Stimulated activated CD8-positive, alpha-beta memory T cell treated with anti-CD3 and anti-CD28 coated beads, Interleukin-7, amount 100 ng/mL, for 1 hour (primary cell): ENCODE measurements at places on chromosomes 2 and 18.
A peak's percentile ranks its signal among the peaks of the same experiment; 100 is the strongest.

DNA sequence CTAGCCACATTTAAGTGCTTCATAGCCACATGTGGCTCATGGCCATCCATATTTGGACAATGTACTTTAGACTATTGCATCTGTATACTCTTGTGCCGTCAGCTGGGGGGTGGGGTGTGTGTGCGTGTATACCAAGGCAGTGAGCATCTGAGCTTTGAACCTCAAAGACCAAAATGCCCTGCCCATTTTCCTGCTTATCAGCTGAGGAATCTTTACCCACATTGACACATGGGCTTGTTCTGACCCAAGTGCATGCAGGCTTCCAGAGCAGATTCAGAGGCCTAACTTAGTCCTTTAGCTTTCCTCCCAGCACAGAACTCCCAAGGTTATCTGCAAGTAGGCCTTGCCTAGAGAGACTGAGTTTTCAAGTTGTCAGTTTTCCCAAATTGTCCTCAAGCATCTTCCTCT, 11.1 kb upstream of the MOCOS start:
- no peak for DNase-seq

DNA sequence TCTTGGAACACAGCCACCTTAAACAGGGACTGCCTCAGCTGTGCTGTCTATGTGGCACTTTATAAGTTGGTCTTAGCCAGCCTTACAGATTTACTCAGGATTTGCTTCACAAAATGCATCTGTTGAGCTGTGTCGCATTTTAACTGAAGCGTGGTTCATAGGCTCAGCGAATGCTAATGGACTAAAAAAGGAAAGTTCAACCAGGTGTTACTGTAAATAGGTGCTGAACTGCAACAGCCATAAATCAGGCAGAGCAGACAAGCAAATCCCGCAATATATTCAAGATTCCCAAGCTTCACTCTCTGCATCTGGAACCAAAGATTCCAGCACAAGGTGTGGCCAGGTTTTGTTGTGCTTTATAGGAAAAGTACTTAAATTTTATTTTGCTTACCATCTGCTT, 130.0 kb downstream of the EPHA4 start:
- no peak for DNase-seq

DNA sequence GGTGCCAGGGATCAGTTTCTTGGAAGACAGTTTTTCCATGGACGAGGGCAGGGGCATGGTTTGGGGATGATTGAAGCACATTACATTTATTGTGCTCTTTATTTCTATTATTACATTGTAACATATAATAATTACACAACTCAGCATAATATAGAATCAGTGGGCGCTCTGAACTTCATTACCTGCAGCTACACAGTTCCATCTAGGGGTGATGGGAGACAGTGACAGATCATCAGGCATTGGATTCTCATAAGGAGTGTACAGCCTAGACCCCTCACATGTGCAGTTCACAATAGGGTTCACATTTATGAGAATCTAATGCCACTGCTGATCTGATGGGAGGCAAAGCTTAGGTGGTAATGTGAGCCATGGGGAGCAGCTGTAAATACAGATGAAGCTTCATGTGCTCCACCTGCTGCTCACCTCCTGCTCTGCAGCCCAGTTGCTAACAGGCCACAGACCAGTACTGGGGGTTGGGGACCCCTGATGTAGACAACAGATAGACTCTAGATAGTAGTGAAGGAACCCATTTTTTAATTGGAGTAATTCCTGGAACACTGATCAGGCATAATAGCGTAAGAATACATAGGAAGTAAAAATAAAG, 41.5 kb upstream of the MC4R start:
- DNase-seq, result no peak

DNA sequence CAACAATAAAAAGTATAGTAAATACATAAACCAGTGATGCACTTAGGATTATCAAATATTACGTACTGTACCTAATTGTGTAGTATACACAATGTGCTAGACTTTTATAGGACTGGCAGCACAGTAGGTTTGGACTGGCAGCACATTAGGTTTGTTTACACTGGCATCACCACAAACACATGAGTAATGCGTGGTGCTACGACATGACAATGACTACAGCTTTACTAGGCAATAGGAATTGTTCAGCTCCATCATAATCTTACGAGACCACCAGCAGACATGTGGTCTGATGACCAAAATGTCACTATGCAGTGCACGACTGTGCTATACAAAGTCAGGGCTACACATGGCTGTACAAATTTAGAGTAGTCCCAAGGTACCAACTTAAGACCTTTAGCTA, 2.3 kb downstream of the MBOAT2 start:
- DNase-seq, result no peak

DNA sequence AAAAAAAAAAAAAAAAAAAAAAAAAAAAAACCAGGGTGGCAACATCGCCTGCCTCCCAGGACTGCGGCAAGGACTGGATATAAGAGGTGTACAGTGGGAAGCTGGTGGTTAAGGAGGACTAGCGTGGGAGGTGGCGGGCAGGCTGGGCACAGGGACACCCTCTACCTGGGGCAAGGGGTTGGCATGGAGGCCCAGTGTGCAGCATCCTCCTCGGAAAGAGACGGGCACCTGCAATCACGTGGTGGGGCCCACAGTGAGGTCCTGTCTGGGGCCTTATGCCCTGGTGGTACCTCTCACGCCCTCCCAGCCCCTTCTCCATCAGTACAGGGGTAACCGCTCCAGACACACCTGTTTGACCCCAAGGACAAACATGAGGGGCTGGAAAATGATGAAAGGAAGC, 27.9 kb downstream of the PXDN start:
- DNase-seq, result no peak

- DNase-seq, result no peak
Observed at GRCh38 chr18:34283506-34283905, 58.8 kb upstream of the NOL4 start.

DNA sequence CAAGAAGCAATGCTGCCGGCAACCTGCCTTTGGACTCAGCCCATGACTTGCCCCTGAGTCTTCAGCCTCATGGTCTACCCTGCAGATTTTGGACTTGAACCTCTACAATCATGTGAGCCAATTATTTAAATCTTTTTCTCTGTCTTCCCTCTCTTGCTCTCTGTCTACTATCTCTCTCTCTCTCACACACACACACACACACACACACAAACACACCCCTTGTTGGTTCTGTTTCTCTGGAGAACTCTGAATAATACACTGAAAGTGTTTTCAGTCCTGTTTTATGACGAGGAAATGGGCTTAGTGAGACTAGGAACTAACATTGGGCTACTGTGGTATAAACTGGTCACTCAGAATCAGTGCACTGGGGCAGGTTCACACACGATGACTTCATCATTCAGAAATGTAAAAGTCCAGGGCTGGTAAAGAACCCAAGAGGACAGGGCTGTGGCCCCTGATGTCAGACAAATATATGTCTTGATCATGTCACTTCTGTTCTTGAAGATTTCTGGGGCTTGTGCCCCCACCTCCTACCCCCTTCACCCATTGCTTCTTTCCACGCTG, 266.1 kb upstream of the SIX2 start:
- DNase-seq, result no peak

- DNase-seq, result no peak
Observed at GRCh38 chr2:125037135-125037653, 1012.1 kb downstream of the CNTNAP5 start.

DNA sequence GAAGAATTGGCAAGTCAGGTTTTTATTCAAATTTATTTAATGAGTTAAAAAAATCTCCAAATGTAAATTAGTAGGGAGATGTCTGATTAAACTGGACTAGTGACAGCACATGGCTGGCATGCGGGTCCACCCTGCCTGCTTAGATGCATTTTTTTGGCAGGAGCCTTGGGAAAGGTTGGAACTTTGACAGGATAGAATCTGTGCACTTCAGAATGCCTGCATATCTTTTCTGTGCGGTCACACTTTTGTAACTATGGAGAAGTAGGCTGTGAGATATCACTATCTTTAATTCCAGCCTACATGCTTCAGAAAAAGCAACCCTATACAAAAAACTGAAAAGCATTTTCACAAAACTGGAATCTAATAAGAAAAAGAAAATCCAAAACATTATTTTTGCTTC, 317.8 kb downstream of the MBD2 start:
- DNase-seq, result no peak

DNA sequence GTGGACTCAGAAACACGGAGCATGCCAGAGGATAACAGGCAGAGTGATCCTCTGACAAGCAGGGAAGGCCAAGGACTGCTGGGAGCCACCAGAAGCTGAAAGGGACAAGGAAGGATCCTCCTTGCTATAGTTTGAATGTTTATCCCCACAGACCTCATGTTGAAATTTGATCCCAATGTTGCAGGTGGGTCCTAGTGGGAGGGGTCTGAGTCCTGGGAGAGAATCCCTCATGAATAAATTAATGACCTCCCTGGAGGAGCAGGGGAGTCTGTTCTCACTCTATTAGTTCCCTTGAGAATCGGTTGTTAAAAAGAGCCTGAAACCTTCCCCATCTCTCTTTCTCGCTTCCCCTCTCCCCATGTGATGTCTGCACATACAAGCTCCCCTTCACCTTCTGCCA, 124.4 kb downstream of the FBXO15 start:
- no peak for DNase-seq

- DNase-seq, result no peak
Observed at GRCh38 chr2:63903003-63903402, 61.3 kb downstream of the UGP2 start.

GRCh38 chr2:219386532-219387280, 1.0 kb downstream of the DNPEP start:
- no peak for DNase-seq

GRCh38 chr2:30768036-30768686, 39.1 kb downstream of the CAPN13 start:
- no peak for DNase-seq

GRCh38 chr2:58006256-58006951, 40.2 kb upstream of the VRK2 start:
- no peak for DNase-seq

GRCh38 chr2:177187631-177188312, 24.8 kb upstream of the HNRNPA3 start:
- DNase-seq, result no peak

DNA sequence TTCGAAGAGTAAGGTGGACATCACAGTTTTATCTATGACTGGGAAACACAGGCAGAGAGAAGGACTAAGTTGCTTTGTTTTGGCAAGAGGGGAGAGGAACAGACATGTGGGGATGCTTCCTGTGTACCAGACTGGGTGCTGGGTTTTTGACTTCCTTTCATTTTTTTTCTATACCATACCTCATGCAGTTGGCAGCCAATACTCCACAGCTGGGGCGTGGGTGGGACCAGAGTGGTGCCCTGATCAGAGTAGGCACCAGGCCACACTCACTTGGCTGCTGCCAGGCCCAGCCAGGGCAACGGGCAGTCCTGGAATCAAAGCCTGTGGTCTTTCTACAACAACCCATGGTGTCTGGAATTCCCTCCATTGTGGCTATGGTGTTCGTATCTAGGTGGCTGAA, 45.2 kb downstream of the SH3RF3 start:
- no peak for DNase-seq

DNA sequence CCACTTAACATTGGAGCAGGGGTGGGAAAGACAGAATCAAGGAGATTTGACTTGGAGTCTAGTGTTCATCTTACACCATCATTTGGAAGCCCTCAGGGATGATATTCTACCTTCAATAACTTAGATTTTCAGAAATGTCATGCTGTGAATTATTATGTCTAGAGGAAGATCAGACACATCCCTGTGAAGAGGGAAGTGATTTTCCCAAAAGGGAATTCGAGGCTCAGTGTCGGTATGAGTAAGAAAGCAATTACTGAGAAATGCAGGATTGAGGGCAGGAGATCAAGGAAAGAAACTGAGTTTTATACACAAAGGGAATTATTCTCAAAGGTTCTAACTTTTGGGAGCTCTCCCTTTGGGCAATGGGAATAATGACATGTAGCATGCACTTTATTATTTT, 25.6 kb upstream of the ATIC start:
- no peak for DNase-seq

GRCh38 chr2:19580264-19580663, 221.8 kb upstream of the OSR1 start:
- DNase-seq, result no peak

DNA sequence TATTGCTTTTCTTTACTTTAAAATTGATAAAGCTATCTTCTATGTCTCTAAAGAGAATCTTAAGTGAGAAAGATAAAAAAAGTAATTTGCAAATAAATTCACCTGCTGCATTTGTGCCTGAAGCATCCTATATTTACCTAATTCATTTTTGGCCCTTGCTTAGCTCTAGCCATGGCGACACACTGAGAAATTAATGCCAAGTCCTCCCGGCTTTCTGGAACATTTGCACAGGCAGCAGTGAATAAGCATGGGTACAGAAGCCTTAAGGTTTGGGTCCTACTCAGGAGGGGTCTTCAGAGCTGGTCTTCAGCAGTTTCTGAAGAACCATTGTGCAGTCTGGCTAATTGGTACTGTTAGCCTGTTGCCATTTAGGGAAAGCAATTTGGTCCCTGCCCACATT, 73.9 kb upstream of the ZEB2 start:
- DNase-seq, result no peak

GRCh38 chr2:110853516-110853915, 121.1 kb downstream of the ACOXL start:
- DNase-seq, result peak; percentile 31

DNA sequence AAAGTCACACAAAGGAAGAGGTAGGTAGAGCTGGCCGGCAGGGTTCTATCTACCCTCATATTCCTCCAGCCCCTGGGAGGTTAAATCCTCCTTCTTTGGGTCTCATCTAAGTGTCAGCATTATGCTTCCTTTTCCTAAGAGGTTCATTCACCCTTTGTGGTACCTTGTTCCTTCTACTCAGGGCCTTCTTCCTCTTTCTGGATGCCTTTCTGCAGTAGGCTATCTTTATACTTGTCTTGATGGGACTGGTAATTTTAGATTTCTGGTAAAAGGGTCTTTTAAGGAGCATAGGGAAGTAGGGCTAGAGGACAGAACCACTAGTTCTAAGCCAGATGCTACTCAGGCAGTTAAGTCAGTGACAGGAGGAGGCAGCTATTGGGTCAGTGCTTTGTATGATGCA, 13.7 kb upstream of the TNP1 start:
- DNase-seq, result no peak

DNA sequence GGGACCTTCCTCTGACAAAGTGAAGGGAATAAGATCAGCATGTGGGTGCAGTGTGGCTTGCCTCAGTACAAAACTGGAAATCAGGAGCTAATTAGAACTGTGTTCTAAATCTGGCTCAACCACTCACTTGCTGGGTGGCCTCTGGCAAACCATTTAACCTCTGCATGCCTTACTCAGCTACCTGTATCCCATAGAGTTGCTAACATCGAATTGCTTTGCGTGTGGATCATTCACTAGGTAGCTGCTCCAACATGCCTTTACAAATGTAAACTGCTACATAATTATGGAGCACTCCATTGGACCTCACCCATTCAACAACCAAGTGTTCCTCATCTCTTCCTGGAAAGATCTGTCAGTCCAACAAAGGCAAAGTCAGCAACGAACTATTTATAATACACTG, 19.0 kb downstream of the PLEKHM3 start:
- DNase-seq, result no peak

DNA sequence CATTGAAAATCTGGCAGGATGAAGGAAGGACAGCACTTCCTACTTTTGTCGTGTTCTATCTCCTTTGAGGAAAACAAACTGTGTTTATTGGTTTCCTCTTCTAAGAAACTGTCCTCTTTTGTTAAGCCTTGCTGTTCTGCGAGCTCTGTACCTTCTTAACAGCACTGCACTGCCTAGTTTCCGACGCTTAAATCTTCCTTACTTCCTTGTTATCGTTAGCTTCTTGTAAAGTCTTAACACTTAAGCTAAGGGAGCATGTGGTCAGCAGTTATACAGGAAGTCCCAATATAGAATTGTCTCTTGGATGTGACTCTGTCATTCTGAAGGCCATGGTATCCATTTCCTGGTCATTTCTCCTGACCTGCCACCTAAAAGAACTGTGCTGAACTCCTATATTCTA, 552.8 kb upstream of the NRP2 start:
- DNase-seq, result no peak
